Bone marrow (tissue), 2 donors: ENCODE measurements at places on chromosomes 12 and 14.

DNA sequence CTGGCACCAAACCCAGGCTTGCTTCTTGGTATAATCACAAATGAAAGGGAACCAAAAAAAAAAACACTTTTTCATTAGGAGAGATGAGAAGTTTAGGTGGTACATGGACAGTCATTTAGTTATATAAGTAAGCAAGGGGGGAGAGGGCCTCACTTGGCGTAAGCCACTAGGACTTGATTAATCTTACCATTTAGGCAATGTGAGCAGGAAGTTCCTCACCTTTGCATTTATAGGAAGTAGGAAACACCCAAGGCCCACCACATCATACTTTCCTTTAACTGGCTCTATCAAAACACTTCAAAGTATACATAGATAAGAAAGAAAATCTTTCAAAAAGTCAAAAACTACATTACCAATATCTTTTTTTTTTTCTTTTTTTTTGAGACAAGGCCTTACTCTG, 6.7 kb upstream of the RPS6KA5 start:
- no peak for DNase-seq

GRCh38 chr12:12333407-12334366, 16.4 kb downstream of the MANSC1 start:
- DNase-seq, result no peak

GRCh38 chr12:92493816-92494215, 209.0 kb upstream of the PLEKHG7 start:
- no peak for DNase-seq

DNA sequence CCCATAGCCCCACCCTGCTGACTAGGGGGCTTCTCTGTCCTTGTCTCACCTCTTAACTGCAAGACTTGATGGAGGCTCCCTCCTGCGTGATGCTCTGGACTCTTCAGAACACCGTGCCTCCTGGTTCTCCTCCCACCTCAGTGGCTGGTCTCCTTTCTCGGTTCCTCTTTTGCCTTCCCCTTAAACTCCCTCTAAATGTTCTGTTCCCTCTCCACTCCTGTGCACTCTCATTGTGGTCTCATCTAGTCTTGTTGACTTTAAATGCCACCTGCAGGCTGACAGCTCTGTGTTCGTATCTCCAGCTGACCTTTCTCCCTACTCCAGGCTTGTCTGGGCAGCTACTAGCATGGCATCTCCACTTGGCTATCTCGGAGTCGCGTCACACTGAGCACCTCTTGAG, 28.3 kb downstream of the DYNC1H1 start:
- no peak for DNase-seq

GRCh38 chr14:58082011-58082410, 70.0 kb downstream of the ARMH4 start:
- DNase-seq, result no peak

DNA sequence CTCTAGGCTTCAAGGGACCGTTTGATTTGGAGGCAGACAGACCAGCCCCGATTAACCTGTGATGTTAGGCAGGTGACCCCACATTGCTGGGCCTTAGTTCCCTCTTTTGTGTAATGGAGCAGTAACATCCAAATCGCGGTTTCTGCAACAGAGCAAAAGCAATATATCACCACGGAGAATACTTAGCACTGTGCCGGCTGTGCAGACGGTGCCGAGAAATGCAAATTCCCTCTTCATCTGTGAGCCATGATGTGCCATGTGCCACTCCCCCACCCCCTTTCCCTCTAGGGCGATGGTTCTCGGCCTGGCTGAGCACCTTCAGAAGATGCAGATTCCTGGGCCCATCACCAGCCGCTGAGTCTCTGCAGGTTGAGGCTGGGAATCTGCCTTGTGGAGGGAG, 10.9 kb downstream of the BCL7A start:
- no peak for DNase-seq

- DNase-seq, result no peak
Measured at GRCh38 chr12:6392504-6392903, 8.5 kb downstream of the LTBR start.

- no peak for DNase-seq
Measured at GRCh38 chr12:2835691-2836403, 1.0 kb upstream of the NRIP2 start.

GRCh38 chr14:85296456-85297210, 233.3 kb upstream of the FLRT2 start:
- DNase-seq, result no peak

- no peak for DNase-seq
Measured at GRCh38 chr12:115473257-115473956, 789.4 kb upstream of the TBX3 start.

GRCh38 chr12:82648259-82648909, 38.3 kb upstream of the TMTC2 start:
- no peak for DNase-seq

DNA sequence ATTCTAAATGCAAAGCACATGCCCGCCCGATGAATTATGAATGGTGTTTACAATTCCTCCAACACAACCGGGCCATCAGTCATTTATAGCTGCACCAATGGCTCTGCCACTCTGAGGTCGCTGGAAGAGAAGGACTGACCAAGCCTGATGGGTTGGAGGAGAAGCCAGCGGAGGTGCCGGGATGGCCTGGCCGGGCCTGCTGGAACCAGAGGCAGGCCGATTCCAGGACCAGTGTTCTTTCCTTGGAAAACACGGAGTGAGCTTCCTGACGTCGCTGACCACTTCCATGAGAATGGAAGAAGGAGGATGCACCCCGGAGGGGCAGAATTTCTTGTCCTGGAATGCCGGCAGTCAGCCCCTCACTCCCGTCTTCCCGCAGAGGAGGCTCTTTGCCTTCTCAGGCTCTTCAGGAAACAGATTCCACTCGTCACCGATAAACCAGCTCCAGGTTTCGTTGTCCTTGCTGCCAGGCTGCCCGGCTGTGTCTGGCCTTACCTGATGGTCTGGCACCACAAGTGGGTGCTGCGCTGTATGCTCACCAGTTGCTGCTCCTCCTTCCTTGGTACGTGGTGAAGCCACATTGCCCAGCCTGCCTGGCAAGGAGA, 358.5 kb upstream of the SFSWAP start:
- no peak for DNase-seq

DNA sequence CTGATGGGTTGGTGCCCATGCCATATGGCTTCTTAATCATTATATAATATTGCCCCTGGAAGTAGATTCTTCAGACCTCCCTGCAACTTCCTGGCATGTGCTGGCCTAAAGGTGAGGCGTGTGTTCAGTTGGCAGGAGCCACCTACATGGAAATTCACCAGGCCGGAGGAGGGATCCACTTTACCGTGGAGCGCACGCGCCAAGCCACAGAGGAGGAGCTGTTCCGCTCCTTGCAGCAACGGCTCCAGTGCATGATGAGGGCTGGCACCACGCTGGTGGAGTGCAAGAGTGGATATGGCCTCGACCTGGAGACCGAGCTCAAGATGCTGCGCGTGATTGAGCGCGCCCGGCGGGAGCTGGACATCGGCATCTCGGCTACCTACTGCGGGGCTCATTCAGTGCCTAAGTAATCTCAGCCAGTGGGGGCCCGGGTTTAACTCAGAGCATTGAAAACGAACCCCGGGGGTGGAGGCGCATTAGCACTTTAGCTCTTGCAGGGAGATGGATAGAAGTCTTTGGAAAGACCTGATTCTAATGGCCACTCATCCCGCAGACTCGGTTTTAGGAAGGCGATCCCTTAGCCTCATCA, 13.5 kb downstream of the AMDHD1 start:
- DNase-seq, result no peak

GRCh38 chr14:102761206-102761605, 16.0 kb upstream of the TRAF3 start:
- DNase-seq, result no peak

DNA sequence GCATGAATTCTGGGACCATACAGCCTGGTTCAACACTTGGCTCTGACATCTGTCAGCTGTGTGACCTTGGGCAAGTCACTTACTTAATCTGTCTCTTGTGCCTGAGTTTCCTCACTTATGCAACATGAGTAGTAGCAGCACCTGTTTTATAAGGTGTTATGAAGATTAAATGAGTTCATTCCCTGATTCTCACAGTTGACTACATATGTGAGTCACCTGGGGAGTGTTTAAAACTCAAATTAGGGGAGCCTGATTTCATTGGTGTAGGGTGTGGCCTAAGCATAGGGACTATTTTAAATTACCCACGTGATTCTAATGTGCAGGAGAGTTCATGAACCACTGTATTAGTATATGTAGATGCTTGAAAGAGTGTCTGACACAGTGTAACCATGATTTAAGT, 36.7 kb upstream of the TMEM233 start:
- DNase-seq, result no peak

DNA sequence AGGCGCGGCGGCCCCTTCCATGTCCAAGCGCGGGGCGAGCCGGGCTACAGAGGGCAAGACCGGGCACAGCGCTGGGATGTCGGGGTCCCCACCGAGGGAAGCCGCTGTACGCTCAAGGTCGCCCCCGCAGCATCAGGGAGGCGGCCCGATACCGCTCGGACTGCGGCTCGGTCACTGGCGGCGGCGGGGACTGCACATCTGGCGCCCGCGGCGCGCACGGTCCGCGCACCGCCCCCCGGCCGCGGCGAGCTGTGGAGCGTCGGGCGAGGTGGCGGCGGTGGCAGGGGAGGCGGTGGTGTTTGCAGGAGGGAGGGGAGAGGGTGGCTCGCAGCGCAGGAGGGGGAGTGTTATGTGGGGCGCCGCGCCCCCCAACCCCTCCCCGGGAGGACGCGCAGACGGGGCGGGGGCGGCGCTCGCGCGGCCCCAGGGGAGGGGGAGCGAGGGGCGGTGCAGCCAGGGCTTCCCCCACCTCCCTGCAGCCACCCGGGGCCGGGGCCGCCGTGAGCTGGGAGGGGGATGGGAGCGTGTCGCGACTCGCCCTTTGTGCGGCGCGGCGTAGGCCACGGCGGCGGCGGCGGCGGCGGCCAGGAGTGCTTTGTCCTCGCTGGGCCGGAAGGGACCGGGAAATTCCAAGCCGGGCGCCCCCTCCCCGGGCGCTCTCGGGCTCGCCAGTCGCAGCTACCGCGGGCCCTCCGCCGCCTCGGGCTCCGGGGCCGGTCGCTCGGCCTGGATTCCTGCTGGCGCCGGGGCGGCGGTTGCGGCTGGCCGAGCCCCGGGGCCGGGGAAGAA, at the start of gene NUAK1:
Gene NUAK1, minus strand, starts transcription at position 322 of the 789 bp plus-strand sequence. Its CDS starts 301 bp downstream, at position 21.
- no peak for DNase-seq

DNA sequence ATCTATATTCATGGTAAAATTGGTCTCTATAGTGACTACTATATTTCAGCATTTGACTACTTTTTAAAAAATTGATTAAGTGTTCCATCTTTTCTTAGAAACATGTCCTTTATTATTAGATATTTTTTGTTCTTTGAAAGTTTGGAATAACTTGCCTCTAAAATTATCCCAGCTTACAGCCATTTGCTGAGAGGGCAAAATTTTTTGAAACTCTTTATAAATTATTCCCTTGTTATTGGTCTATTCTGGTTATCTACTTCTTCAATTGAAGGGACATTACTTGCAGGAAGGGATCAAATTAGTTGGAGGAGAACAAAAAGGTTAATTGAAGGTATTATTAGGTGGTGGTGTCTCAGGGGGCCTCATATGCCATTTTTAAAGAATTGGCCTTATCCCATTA, 184.1 kb downstream of the TTC6 start:
- no peak for DNase-seq
